Activated CD4-positive, alpha-beta T cell treated with anti-CD3 and anti-CD28 coated beads, Interleukin-2, amount 50 U/mL, for 24 hours (primary cell): ENCODE measurements at places on chromosomes 3 and 15.
A peak's percentile ranks its signal among the peaks of the same experiment; 100 is the strongest.

GRCh38 chr15:99423186-99424130 is 142.3 kb upstream of the MEF2A start:
- DNase-seq, result no peak

- no peak for DNase-seq
These were observed 227.7 kb downstream of the TLE3 start for GRCh38 chr15:69869881-69870505.

- no peak for DNase-seq
These were observed 795.1 kb downstream of the FHIT start for GRCh38 chr3:60456180-60456579.

GRCh38 chr3:36175113-36175812 is 205.0 kb upstream of the STAC start:
- no peak for DNase-seq

DNA sequence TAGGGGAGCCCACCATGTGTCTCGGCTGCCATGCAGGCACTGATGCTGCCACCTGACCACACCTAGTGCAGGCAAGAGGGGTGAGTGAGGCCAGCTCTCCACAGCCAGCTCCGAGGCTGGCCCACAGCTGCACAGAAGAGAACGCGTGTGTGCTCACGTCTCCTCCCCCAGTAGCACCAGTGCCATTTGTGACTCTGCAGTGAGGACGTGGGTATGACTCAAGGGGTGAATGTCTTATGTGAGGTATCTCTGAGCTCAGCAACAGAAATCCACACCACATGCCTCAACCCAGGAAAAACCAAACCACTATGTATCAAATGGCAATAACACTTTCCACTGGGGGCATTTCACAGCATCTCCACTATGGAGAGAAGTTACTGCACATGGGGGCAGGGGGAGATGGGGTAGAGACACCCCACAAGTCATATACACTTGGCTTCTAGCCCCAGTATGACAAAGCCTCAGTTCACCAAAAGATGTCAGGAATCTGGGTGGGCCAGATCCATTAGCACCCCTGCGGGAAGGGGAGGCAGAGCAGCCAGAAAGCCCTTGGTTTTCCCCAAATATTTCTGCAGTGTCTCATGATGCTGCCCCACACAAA is 87.6 kb downstream of the LRIG1 start:
- DNase-seq, result no peak

GRCh38 chr3:191268737-191269136 is 60.5 kb upstream of the CCDC50 start:
- DNase-seq, result no peak

DNA sequence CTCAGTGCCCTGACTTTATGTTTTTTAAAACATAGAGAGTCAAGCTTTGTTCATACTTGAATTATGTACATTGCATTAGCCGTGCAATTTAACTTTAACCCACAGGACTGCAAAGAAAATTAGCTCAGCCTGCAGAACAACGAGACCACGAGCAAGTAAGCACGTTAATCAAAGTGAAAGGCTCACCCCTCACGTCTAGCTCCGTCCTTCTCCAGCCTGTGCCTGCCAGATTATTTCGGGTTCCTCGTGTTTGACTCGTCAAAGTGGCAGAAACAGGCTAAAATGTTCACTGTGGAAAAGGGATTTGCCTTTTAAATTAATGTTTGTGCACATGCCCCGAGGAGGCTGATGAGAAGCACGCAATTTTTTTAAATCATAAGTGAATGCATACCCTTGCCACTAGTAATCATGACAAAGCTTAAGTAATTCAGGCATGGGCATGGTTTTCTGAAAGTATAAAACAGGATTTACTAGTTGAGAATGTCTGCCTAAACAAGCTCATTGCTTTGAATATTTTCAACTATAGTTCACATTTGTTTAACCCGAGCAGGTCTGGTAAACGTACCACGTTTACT is 15.3 kb downstream of the ZBTB38 start:
- no peak for DNase-seq

GRCh38 chr3:4514321-4514720 is 21.2 kb downstream of the ITPR1 start:
- no peak for DNase-seq

DNA sequence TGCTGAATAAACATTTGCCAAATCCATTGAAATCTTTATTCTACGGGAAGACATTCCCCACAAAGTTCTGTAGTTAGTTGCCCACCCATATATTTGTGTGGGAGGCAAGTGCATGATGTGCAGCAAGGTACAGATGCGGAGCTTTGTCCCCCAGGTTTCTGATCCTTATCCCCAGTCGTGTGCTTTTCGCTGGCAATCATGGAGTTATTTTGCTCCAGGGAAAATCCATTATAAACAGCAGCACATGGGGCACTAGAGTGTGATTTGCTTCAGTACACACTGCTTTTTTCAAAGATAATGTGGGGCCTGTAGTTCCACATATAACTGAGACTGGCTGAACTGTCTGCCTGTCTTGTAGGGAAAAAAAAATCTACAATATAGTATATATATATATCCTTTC is 132.1 kb downstream of the FEZF2 start:
- no peak for DNase-seq

GRCh38 chr3:15032650-15033049 is 32.5 kb downstream of the MRPS25 start:
- DNase-seq, result no peak

GRCh38 chr3:56613016-56613415 is 56.0 kb downstream of the CCDC66 start:
- DNase-seq, result no peak

- no peak for DNase-seq
These were observed 50.0 kb upstream of the TBC1D23 start for GRCh38 chr3:100210772-100211135.

- DNase-seq, result no peak
These were observed 48.7 kb downstream of the ETV5 start for GRCh38 chr3:186060222-186060621.

DNA sequence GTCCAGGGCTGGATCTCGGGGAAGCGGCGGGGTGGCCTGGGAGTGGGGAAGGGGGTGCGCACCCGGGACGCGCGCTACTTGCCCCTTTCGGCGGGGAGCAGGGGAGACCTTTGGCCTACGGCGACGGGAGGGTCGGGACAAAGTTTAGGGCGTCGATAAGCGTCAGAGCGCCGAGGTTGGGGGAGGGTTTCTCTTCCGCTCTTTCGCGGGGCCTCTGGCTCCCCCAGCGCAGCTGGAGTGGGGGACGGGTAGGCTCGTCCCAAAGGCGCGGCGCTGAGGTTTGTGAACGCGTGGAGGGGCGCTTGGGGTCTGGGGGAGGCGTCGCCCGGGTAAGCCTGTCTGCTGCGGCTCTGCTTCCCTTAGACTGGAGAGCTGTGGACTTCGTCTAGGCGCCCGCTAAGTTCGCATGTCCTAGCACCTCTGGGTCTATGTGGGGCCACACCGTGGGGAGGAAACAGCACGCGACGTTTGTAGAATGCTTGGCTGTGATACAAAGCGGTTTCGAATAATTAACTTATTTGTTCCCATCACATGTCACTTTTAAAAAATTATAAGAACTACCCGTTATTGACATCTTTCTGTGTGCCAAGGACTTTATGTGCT is 527 bp downstream of the B2M start:
- DNase-seq, result no peak

DNA sequence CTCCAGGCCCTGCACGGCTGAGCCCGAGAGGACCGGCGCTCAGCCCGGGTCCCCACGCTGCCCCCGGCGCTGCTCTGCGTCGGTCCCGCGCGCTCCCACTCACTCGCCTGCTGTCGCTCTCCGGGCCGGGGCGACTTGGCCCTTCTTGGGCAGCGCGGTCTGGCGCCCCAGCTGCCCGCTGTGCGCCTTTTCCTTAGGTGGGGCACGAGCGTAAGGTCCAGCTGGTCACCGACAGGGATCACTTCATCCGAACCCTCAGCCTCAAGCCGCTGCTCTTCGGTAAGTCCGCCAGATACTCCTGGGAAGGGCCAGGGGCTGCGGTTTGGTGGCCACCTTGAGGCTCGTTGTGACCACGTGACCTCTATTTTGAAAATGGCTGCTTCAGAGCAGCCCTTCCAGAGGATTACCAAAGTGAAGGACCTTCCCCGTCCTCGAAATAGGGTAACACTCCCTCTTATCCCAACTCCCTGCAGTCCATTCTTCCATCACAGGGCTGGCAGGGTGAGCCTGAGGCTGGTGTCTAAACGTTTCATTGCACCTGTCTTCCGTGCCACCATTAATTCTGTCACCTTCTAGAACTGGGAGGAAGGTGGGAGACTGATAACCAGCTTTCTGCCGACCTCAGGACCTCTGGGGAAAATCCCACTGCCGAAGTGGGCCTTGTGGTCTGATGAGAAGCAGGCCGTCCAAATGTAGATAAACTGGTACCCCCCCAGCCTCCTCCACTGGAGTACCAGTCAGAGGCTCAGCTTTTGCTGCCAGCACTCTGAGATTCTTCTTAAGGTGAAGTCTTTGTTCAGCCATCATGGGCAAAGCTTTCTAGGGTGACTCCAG is 812 bp downstream of the P4HTM start:
- DNase-seq, result no peak

DNA sequence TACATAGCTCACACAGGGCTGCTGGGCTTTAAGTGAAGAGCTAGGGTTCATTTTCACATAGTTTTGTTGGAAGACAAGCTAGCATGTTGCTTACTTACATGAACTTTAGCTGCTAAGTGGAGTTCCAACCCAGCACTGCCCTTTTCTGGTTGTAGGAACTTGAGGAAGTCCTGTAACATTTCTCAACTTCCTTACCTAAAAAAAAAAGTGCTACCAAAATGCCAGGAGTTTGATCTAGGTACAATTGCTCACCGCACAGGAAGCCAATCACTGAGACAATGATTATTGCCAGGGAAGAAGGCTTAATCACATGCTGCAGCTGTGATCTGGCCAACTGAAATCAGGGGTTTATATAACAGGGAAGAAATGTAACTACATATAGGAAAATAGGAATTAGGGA is 52.8 kb downstream of the IL12A start:
- no peak for DNase-seq

GRCh38 chr3:190988102-190988501 is 125.6 kb upstream of the GMNC start:
- DNase-seq, result no peak

DNA sequence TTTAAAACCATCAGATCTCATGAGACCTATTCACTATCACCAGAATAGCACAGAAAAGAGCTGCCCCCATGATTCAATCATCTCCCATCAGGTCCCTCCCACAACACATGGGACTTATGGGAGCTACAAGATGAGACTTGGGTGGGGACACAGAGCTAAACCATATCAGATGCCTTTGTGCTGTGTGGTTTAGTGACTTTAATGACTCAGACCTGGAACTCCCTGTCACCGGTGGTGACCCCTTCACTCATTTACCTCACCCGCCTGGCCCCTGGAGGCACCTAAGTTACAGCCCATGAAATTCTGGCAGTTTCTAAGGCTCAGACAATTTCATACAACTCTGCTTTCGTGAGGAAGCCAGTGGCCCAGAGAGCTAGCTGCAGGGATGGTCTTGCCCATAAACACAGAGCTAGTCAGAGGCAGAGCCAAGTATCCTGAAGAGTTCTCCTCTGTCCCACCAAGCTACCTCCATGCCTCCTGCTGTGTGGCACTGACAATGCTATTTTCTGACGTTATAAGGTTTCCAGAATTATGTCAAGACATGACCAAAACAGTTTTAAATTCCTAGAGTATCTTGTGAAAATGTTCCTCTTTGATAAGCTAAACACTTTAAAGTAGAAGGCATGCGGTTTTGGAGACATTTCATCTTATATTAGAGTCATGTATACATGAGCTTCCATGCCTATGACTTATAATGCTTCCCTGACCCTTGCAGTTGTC is 231.1 kb upstream of the IL12A start:
- no peak for DNase-seq

- DNase-seq, result no peak
These were observed 12.6 kb upstream of the ADPGK start for GRCh38 chr15:72796210-72796514.

DNA sequence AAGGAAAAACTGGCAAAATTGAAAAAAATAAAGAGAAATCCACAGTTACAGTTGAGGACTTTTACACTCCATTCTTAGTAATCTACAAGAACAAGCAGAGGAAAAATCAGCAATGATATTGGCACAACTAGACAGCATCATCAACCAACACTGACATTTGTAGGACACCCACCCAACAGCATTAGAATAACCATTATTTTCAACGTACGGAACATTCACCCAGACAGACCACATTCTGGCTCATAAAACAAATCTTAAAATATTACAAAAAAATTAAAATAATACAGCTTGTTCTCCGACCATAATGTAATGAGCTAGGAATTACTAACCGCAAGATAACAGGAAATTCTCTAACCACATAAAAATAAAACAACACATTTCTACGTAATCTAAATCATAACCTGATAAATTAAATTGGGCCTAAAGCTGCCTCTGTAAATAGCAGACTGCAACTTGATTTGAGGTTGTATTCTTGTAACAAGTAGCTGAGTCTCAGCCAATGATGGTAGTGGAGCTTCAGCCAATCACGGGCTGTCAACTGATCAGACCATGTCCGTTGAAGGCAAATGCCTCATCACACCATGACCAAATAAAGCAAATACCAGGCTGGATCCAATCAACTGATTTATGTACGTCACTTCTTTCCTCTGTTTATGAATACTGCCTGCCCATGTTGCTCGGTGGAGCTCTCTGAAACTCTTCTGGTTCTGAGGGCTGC is 9.2 kb downstream of the PLSCR4 start:
- DNase-seq, result no peak

DNA sequence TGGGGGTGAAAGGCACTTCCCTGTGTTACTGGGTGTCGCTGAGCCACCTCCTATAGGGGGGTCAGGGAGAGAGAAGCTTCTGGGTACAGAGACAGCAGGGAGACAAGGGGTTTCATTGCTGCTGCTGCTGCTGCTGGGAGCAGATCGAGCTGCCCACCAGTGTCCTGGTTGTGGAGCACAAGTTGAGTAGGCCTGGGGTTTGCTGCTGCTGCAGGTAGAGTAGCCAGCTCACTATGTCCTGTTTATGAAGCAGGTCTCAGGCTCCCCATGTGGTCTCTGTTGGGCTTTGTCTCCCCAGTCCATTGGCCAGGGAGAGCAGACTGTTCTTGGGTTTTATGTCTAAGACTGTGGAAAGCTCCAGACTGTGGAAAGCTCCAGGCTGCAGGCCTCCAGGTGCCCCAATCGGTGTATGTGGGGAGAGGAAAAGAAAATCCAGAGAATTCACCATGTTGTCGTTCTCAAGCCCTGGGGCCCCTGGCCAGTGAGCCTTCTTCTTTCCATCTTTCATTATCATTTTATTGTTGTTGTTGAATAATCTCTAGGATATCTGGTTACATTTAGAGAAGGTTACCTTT is 157.8 kb downstream of the ADAMTS17 start:
- no peak for DNase-seq

DNA sequence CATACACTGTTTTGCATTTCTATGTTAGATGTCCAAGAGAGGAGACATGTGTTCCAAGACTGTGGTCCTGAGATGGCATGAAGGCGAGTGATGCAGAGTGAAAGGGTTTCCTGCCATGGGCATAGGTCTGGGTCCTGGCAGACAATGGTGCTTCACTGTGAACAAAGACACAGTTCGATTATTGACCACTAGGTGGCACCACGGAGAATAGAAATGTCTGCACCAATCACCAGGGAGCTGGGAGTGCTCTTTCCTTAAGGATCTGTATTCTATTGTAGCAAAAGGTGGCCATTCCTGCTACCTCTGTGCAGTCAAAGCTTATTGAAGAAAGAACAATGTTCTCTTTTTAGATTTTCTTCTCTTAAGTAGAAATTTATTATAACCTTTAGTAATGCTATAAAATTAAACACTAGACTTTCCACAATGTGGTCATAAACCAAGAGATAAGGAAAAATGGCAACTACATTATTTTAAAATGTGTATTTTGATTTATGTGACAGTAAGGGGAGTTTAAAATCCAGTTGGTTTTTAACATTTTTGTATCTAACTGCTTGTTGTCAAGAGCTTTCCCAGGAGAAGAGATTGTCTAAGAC is 88.7 kb downstream of the GABRG3 start:
- peak; percentile 4 for DNase-seq
